NCI-H748 treated with DMSO at 0.1 percent for 48 hours (cell line): ENCODE measurements at places on chromosomes 5 and 9.

GRCh38 chr5:147930769-147931168 is 24.4 kb upstream of the C5orf46 start:
- no peak for DNase-seq

DNA sequence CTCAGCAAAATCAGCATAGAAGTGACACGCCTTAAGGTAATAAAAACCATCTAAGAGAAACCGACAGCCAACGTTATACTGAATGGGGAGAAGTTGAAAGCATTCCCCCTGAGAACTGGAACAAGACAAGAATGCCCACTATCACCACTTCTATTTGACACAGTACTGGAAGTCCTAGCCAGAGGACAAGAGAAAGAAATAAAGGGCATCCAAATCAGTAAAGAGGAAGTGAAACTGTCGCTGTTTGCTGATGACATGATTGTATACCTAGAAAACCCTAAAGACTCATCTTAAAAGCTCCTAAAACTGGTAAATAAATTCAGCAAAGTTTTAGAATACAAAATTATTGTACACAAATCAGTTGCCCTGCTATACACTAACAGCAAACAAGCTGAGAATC is 393.3 kb downstream of the KIF4B start:
- DNase-seq, result no peak

DNA sequence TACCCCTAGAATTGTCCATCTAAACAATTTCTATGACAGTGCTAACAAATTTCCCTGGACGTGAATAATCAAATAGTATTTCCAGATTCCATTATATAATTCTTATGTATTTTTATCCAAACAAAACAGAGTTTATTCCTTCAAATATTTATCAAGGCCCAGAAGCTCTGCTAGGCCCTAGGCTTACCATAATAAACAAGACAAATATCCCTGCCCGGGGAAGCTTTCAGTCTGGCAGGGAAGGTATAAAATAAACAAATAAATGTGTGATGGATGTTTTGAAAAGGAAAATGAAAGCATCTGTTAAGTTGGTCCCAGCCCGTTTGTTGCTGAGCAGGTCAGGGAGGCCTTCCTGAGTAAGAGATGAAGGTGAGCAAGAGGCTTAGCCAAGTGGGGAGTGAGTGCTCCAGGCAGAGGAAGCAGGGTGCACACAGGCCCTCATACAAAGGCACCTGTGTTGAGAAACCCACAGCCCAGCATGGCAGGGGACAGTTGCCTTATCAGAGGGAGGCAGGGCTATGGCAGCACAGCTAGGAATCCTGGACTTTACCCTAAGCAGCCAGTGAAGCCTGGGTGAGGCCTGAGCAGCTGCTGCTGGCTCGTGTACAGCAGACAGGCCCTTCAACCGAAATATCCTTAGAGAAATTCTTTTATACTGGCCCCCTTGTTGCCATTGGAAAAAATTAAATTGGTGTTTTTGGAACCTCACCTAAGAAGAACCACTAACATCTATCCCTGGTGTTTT is 7.7 kb upstream of the SLC35D2 start:
- DNase-seq, result no peak

- DNase-seq, result no peak
Observed at GRCh38 chr5:126872561-126873354, 95.8 kb downstream of the LMNB1 start.

- DNase-seq, result no peak
Observed at GRCh38 chr5:134437847-134438581, 26.3 kb upstream of the CDKN2AIPNL start.

- DNase-seq, result no peak
Observed at GRCh38 chr9:114995681-114996221, 65.4 kb upstream of the TNFSF8 start.

GRCh38 chr9:34570809-34571480 is 18.6 kb downstream of the CNTFR start:
- no peak for DNase-seq

GRCh38 chr5:179278119-179278518 is 67.1 kb downstream of the ADAMTS2 start:
- DNase-seq, result no peak

DNA sequence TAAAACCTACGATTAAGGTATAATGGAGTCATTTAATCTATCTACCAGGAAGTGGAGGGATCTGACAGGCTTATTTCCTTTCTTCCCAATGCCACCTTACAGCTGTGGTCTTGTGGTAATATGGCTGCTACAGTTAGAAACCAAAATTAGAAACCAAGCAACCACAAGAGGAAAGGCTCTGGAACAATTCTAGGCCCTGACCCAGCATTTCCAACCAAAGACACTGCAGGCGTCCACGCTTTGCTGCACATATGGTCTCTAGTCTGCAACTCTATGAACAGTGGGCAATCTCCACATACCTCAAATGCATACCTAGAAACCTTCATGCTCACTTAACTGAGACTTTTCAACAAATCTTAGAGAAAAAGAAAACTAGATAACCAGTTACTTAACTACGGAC is 339.1 kb downstream of the NFIB start:
- no peak for DNase-seq

GRCh38 chr5:1687301-1687970 is 112.2 kb downstream of the MRPL36 start:
- no peak for DNase-seq

DNA sequence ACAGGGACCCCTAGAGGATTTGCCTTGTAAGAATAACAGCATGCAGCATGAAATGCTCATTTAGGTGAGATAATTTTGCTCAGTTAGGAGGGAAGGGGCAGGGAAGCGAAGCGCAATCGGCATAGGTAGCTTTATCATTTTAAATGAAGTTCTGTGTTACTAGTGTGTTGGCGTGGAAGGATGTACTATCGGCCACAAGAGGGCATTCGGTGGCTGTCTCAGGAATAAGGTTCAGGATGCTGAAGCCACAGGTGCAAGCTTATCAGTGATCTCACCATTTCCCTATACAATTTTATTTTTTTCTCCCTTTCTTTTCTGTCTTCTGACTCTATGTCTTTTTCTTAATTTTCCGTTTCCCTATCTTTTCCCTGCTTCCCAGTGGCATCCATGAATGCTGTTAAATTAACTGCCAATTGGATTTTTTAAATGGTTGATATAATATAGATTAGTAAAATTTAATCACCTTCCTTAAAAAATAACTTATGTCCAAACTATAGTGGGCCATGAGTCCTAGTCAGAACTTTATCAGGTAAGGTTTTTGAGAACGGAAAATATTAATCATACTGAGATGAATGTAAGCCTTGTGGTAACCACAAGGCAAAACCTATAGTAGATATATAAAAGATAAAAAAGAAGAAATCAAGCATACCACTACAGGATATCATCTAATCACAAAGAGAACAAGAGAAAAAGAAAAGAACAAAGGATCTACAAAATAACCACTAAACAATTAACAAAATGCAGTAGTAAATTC is 1.2 kb upstream of the INSL6 start:
- peak; percentile 53 for DNase-seq
